ENCODE measurements at places on chromosomes 1 and 21.

GRCh38 chr1:53684741-53685140 lies 54.2 kb downstream of the GLIS1 start:
- no peak overlapping the region for H3K27ac ChIP-seq
- DNase-seq = no peak
- H3K36me3 ChIP-seq = no peaks in the 10 kb centered on the region
- H3K27me3 ChIP-seq = no peaks in the 10 kb centered on the region
- no peak overlapping the region for H3K4me3 ChIP-seq

DNA sequence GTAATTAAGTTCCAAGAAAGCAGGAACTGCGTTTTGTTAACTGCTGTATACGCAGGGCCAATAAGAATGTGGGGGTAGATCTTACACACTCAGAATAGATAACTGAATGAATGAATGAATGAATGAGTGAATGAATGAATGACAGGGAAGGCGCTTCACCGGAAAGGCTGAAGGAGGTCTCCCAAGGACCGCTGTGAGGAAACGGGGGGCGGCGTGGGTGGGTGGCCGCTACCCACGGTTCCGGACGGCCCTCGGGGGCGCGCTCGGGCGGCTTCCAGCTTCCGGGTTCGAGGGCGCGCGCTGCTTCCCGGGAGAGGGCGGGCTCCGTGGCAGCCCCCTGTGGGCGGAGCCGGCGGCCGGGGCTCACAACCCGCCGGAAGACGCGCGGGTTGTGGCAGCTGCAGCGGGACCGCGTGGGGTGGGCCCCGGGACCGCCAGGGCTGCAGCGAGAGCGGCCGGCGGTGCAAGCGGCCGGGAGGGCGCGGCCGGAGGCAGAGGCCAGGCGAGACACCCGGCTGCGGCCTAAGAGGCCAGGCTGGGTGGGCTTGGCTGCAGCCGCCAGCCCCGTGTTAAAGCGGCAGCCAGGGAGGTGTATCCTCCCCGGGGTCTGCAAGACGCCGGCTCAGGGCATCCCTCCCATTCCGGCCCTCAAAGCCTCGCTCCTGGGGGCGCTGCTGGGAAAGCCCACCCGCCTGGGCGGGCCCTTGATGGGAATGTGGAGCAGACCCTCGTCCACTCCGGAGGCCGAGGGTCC lies at the start of gene ZFP69:
Gene ZFP69 (plus strand): TSS at position 367 of the 754 bp plus-strand sequence. CDS start 2,072 bp downstream, outside the sequence.
- H3K4me1 ChIP-seq = peaks cover 4% of the 10 kb centered on the region
- peaks cover 12% of the 10 kb centered on the region for H3K36me3 ChIP-seq
- no peaks in the 10 kb centered on the region for H3K27me3 ChIP-seq
- H3K27ac ChIP-seq = peak within 1 kb of the TSS; percentile 68
- peak; percentile 9 for DNase-seq
- peak within 1 kb of the TSS; percentile 99 for H3K4me3 ChIP-seq

GRCh38 chr1:241208910-241209379 lies 148.1 kb downstream of the RGS7 start:
- no peak overlapping the region for H3K4me3 ChIP-seq
- no peak for DNase-seq
- H3K27ac ChIP-seq = no peak overlapping the region

- DNase-seq = no peak
- H3K4me3 ChIP-seq = no peak overlapping the region
- peaks cover 11% of the 10 kb centered on the region for H3K36me3 ChIP-seq
- H3K27ac ChIP-seq = peak overlapping the region; percentile 96
Observed at GRCh38 chr1:116380499-116381242, 7.6 kb downstream of the ATP1A1 start.

DNA sequence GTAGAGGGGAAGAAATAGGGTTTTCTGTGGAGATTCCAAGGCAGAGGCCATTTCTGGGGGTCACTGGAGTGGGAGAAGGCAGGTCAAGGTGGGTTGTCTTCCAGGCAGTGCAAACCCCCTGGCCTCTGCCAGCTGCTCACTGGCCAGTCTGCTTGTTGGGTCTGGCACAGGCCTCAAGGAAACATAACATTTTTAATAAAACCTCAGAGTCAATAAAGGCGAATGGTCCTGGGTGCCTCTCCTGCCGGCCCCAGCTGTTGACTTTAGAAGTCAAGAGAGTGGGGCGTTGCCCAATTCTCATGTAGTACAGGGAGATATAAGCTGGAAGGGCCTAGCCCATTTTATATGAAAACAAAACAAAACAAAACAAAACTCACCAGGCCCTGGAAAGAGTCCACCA lies 36.6 kb downstream of the RUNX3 start:
- H3K27me3 ChIP-seq = no peaks in the 10 kb centered on the region
- no peak overlapping the region for H3K4me3 ChIP-seq
- H3K36me3 ChIP-seq = no peaks in the 10 kb centered on the region

- no peaks in the 10 kb centered on the region for H3K36me3 ChIP-seq
- no peaks in the 10 kb centered on the region for H3K27me3 ChIP-seq
- no peak for DNase-seq
- H3K4me3 ChIP-seq = no peak overlapping the region
- H3K27ac ChIP-seq = no peak overlapping the region
Observed at GRCh38 chr1:245332085-245332484, 177.3 kb downstream of the KIF26B start.

DNA sequence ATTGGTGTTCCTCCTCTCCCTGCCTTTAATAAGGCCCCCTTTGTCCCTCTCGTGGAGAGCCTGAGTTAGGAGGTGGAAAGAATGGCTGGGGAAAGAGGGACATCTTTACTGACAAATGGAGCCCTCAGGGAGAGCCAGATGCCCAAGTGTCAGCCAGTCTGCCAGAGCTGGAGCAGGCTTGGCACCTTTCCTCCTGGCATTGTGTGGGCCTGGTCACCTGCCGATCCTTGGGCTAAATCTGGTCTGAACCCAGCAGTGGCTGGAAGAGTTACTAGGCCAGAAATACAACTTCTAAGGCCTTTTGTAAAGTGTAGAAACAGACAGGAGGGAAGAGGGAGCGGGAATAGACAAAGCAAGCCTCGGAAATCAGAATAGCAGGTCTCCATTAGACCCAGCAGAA lies 24.9 kb downstream of the VANGL1 start:
- H3K4me3 ChIP-seq = no peak overlapping the region
- peak overlapping the region; percentile 74 for H3K27ac ChIP-seq
- H3K4me1 ChIP-seq = peaks cover 9% of the 10 kb centered on the region
- no peaks in the 10 kb centered on the region for H3K27me3 ChIP-seq

- H3K4me3 ChIP-seq = no peak overlapping the region
- H3K36me3 ChIP-seq = no peaks in the 10 kb centered on the region
- no peak overlapping the region for H3K27ac ChIP-seq
- H3K27me3 ChIP-seq = no peaks in the 10 kb centered on the region
- no peak for DNase-seq
Observed at GRCh38 chr1:12080156-12080555, 17.1 kb downstream of the TNFRSF8 start.

DNA sequence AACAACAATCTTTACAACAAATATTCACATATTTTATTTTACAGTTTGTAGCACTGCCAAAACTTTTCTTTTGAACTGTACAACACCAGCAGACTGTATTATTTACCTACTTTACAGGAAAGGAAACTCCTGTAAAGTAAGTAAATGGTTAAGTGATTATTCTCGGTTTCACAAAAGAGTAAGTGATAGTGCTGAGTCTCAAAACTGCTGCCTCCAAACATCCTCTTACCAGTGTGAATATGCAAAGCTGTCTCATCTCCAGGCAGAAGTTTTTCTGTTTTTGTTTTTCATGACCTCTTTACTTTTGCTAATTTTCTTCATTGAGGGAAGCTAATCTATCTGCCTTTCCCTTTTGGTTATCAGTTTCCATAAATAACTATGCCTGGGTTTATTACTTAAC lies 286.7 kb downstream of the SRGAP2C start:
- H3K27ac ChIP-seq = no peak overlapping the region
- no peak overlapping the region for H3K4me3 ChIP-seq
- H3K4me1 ChIP-seq = no peaks in the 10 kb centered on the region
- H3K27me3 ChIP-seq = no peaks in the 10 kb centered on the region
- DNase-seq = no peak

- peak overlapping the region; percentile 78 for H3K27ac ChIP-seq
- no peak for DNase-seq
- no peaks in the 10 kb centered on the region for H3K27me3 ChIP-seq
- H3K4me3 ChIP-seq = no peak overlapping the region
- H3K36me3 ChIP-seq = no peaks in the 10 kb centered on the region
Observed at GRCh38 chr1:12424793-12425192, 193.2 kb downstream of the DHRS3 start.

DNA sequence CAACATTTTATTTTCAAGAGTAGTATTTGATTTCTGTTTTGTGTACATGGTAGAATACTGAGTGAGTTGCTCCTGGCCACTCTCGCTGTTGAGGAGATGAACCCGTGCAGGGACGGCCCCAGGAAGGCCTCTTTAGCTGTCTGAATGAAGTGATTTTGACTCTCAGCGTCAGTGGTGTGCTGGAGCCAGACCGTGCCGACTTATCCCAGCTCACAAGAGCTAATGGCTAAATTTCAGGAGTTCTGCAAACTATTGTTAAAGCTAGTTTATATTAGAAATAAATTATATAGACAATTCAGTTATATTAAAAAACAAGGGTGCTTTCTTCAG lies 111.2 kb upstream of the KIF26B start:
- no peak overlapping the region for H3K27ac ChIP-seq
- no peaks in the 10 kb centered on the region for H3K36me3 ChIP-seq
- no peak for DNase-seq
- no peaks in the 10 kb centered on the region for H3K4me1 ChIP-seq
- H3K4me3 ChIP-seq = no peak overlapping the region

- H3K27ac ChIP-seq = no peak overlapping the region
- no peaks in the 10 kb centered on the region for H3K27me3 ChIP-seq
- no peak for DNase-seq
- H3K36me3 ChIP-seq = no peaks in the 10 kb centered on the region
Observed at GRCh38 chr1:74343216-74343615, 108.0 kb downstream of the TNNI3K start.

GRCh38 chr21:27819299-27819698 lies 852.4 kb upstream of the ADAMTS5 start:
- H3K4me1 ChIP-seq = no peaks in the 10 kb centered on the region
- H3K36me3 ChIP-seq = no peaks in the 10 kb centered on the region
- no peak overlapping the region for H3K4me3 ChIP-seq
- DNase-seq = no peak

DNA sequence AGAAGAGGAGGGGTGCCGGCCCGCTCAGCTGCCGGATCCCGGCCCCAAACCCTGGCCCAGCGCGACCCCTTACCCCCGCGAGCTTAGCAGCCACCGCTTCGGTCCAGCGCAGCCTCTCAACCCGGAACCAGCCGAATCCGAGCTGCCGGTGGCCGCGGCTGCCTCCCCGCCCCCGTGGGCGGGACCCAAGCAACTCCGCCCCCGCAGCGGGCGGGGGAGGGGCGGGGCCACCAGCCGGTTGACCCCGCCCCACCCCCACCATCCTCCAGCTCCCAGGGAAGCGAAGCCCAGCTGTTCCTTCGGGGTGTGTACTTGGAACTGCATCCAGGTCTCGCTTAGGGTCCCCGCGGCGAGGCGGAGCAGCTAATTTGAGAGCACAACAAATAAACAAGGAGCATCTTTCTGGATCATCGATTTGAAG lies at the start of gene TRIM62:
Gene TRIM62 (minus strand): TSS at position 123 of the 421 bp plus-strand sequence. CDS start 611 bp downstream, outside the sequence.
- no peaks in the 10 kb centered on the region for H3K36me3 ChIP-seq
- peak within 1 kb of the TSS; percentile 82 for H3K27ac ChIP-seq
- peak within 1 kb of the TSS; percentile 79 for H3K4me3 ChIP-seq
- H3K27me3 ChIP-seq = no peaks in the 10 kb centered on the region
- no peaks in the 10 kb centered on the region for H3K4me1 ChIP-seq

GRCh38 chr1:200642481-200642880 lies 21.9 kb upstream of the KIF14 start:
- H3K27ac ChIP-seq = no peak overlapping the region
- no peak for DNase-seq
- no peak overlapping the region for H3K4me3 ChIP-seq
- H3K27me3 ChIP-seq = no peaks in the 10 kb centered on the region
- H3K4me1 ChIP-seq = no peaks in the 10 kb centered on the region
- H3K36me3 ChIP-seq = peaks cover 6% of the 10 kb centered on the region

GRCh38 chr1:23570001-23570691 lies 10.8 kb upstream of the ID3 start:
- H3K4me3 ChIP-seq = no peak overlapping the region
- no peaks in the 10 kb centered on the region for H3K36me3 ChIP-seq
- no peaks in the 10 kb centered on the region for H3K4me1 ChIP-seq
- DNase-seq = no peak
- peak overlapping the region; percentile 0 for H3K27ac ChIP-seq
